Stimulated activated CD8-positive, alpha-beta memory T cell treated with anti-CD3 and anti-CD28 coated beads, Interleukin-7, amount 100 ng/mL, for 24 hours (primary cell): ENCODE measurements at places on chromosomes 2 and 18.

- DNase-seq = no peak
These were observed 3.8 kb downstream of the COA5 start for GRCh38 chr2:98604547-98604946.

- no peak for DNase-seq
These were observed 242.8 kb upstream of the RBMS1 start for GRCh38 chr2:160736148-160737028.

- DNase-seq = no peak
These were observed 114.4 kb downstream of the NCK2 start for GRCh38 chr2:105858868-105859693.

DNA sequence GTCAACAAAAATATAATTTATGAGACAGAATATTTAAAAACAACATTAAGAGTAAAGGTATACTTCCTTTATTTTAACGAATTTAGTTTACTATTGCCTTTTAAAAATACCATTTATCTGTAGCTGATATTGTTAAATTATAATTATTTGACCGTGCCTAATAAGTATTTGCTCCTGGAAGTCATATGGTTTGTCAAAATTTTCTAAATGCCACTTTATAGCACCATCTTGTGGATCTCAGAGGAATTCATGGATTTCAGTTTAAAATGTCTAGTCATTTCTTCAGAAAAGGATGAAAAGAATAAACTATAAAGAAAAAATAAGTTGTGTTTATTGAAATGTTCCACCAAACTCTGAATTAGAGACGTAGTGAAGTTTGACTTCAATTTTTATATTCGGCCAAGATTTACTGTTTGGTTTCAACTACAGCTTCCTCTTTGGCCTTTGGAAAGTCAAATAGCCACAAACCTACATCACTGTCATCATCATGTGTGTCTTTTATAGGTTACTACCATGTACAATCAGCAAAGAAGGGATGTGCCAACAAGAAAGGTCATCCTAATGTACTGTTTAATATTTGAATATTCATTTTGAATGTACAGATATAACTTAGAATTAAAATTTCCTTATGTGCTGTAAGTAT is 10.3 kb upstream of the FTCDNL1 start:
- no peak for DNase-seq

GRCh38 chr18:57970356-57971095 is 73.5 kb upstream of the NEDD4L start:
- no peak for DNase-seq

GRCh38 chr2:231332388-231332787 is 63.1 kb upstream of the B3GNT7 start:
- no peak for DNase-seq
